HuH-7.5 (cell line): ENCODE measurements at places on chromosomes 5 and 9.

DNA sequence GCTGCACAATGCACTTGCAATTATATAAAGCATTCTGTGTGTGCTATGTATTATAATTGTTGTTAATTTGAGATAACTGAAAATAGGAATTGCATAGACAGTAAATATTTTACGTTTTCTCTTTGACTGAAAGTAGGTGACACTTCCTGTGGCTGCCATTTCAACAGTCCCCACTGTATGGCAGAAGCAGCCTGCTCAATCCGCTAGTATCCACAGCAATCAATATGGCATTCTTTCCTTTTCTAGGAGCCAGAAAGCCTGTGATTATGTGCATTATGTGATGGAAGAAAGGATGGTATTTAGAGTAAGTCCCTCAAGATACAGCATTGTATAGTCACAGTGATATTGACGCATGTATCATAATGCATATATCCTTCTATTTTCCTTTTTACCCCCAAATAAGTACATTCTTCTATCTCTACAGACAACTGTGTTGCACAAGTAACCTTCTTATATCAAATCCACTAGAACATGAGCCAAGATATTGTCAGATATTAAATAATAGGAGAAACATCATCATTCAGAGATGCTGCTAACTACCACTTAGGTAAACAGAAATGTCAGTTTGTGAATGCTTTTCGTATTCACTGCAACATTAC is 59.7 kb downstream of the CARTPT start:
- no peak for DNase-seq

DNA sequence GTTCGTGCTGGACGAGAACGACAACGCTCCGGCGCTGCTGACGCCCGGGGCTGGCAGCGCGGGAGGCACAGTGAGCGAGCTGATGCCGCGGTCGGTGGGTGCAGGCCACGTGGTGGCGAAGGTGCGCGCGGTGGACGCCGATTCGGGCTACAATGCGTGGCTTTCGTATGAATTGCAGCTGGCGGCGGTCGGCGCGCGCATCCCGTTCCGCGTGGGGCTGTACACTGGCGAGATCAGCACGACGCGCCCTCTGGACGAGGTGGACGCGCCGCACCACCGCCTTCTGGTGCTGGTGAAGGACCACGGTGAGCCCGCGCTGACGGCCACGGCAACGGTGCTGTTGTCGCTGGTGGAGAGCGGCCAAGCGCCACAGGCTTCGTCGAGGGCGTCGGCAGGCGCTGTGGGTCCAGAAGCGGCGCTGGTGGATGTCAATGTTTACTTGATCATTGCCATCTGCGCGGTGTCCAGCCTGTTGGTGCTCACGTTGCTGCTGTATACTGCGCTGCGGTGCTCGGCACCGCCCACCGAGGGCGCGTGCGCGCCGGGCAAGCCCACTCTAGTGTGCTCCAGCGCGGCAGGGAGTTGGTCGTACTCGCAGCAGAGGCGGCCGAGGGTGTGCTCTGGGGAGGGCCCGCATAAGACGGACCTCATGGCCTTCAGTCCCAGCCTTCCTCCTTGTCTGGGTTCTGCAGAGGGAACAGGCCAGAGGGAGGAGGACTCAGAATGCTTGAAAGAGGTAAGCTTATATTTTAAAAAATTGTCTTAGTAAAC is 2.2 kb downstream of the PCDHA13 start:
- no peak for DNase-seq

GRCh38 chr9:110785166-110785565 is 116.6 kb downstream of the MUSK start:
- no peak for DNase-seq

DNA sequence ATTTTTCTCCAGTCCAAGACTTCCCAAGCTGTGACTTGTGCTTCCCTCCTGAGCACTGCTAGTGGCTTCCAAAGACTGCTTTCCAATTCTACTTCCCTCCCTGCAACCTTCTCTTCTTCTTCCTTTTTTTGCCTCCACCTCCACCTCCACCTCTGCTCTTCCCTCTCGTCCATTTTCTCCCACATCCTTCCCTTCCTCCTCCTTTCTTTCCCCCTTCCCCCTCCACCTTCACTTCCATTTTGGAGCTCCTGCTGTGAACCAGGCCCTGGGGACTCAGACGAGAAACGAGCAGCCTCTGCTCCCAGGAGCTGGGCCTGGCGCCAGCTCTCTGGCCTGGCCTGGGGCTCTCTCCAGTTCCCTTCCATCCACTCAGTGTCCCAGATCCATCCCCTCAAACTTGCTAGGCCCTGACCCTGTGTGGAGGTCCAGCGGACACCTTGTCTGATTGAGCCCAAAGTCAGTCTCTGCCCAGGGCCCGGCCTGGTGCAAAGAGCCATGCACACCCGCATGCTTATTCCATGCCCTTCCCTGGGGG is 5.6 kb downstream of the GADD45G start:
- DNase-seq: no peak

DNA sequence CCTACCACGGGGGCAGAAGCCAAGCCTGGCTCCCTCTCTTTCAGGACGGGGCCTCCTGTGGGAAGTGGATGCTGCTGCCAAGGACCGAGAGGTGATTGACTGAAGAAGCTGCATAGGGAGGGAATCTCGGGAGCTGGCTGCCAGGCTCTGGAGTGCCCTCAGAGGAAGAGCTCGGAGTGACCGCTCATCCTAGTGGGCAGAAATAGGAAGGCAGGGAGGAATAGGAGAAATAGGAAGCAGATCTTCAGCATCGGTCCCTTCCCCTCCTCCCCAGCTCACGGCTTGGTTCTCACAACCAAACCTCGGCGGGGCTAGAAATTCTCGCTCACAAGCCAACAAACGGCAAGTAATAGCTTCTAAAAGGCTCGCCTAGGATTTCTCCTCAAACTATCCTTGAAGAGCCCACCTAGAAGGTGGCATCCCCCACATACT is 159.9 kb upstream of the RAI14 start:
- DNase-seq: no peak
